Tibial nerve (tissue), 4 donors: ENCODE measurements at places on chromosomes 3 and 15. TPM values are rescaled to one million over a fixed set of nuclear protein-coding genes. Genes with fewer than 3 reads are reported as not detected.

DNA sequence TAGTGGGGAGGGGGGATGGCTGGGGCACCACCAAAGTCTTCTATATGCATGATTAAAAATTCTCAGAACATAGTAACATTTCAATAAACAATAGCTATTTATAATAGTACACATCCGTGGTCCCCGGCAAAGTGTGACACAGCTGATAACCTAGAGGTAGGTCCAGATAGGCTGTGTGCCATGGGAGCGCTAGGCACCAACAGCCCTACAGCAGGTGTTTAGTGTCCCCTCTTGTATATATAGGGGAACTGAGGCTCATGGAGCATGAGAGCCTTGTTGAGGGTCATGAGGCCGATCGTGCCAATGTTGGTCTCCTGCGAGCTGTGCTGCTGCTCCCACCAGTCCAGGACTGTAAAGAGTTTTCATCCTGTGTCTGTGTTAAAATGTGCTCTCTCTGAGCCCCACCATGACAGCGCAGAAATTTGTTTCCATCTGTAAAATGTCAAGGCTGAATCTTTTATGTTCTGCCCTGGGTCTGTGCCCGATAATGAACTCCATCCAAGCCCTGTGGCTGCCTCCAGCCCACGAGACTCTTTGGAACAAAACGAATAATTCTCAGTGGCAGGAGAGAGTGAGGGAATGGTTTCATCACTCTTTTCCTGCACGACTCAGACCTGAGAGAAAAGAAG is 14.5 kb downstream of the TMEM158 start:
- DNase-seq: no peak

GRCh38 chr15:82871832-82872484 is 62.5 kb downstream of the WHAMM start:
- no peak for DNase-seq

The GPR171 gene
- total RNA-seq: not detected

The TOMM70 gene
- total RNA-seq: 32.7 TPM

The PSTPIP1 gene
- 54.6 TPM for total RNA-seq

The CHRNA7 gene
- total RNA-seq: 0.20 TPM

The GABRG3 gene
- not detected for total RNA-seq

The DUSP7 gene
- total RNA-seq: 15.0 TPM

GRCh38 chr15:92705764-92706163 is 50.2 kb upstream of the FAM174B start:
- no peak for DNase-seq

- no peak for DNase-seq
These were observed 252.2 kb upstream of the TBL1XR1 start for GRCh38 chr3:177449360-177450006.

GRCh38 chr3:30199096-30199759 is 407.2 kb upstream of the TGFBR2 start:
- peak; percentile 90 for DNase-seq

DNA sequence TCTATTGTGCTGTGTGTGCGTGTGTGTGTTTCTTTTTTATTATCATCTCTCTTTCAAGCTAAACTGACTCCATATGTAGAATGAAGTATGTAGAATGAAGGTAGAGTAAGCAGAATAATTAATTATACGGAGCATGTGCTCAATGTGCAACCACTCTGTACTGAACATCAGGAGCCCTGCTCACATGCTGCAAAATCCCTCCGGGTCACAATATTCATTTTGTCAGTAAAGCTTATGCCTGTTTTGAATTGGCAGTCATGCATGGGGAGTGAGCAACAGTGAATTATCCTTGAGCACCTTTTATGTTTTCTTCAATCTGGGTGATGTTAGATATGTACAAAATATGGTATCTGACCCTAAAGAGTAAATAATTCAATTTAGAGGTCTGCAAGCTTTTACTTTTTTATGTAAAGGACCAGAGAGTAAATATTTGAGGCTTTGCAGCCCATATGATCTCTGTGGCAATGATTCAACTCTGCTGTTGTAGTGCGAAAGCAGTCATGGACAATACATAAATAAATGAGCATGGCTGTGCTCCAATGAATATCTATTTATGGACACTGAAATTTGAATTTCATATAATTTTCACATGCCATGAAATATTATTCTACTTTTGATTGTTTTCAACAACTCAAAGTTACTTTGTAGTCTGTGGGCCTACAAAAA is 199.9 kb downstream of the VGLL3 start:
- no peak for DNase-seq

The SIDT1 gene
- total RNA-seq: 6.8 TPM

GRCh38 chr15:22942306-22942855 is 37.8 kb downstream of the CYFIP1 start:
- DNase-seq: no peak

DNA sequence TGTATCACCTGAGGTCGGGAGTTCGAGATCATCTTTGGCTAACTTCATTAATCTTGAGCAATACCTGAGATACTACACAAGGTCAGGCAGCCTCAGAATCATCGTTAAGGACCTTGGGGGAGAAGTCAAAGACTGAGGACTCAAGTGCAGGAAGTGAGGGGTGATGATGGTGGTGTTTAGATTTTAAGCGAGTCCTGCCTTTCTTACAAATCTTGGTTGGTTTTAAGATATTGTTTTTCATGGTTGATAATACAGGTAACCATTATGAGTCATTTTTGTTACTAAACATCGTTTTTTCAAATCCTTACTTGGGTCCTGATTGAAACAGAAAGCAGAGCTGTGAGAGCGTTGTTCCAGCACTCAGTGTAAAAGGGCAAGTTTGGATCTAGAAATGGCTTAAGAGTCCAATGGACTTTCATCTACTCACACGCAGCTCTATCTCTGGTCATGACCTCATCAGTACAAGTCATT is 4.1 kb downstream of the RASGRP1 start:
- no peak for DNase-seq

- DNase-seq: no peak
These were observed 82.8 kb downstream of the PLXNA1 start for GRCh38 chr3:127065561-127066290.

The EPHA3 gene
- total RNA-seq: 20.1 TPM

DNA sequence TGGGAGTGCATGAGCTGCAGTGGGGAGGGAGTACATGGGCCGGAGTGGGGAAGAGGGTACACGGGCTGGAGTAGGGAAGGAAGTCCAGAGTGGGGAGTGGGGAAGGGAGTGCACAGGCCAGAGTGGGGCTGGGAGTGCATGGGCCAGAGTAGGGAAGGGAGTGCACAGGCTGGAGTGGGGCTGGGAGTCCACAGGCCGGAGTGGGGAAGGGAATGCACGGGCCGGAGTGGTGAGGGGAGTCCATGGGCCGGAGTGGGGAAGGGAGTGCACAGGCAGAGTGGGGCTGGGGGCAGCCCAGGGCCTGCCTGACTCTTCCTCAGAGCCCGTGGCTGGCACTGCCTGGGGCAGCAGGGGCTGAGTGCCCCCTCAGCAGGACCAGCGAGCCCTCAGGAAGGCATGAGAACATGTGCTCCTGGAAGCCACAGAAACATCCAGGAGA is 40.7 kb downstream of the KLF15 start:
- DNase-seq: no peak

DNA sequence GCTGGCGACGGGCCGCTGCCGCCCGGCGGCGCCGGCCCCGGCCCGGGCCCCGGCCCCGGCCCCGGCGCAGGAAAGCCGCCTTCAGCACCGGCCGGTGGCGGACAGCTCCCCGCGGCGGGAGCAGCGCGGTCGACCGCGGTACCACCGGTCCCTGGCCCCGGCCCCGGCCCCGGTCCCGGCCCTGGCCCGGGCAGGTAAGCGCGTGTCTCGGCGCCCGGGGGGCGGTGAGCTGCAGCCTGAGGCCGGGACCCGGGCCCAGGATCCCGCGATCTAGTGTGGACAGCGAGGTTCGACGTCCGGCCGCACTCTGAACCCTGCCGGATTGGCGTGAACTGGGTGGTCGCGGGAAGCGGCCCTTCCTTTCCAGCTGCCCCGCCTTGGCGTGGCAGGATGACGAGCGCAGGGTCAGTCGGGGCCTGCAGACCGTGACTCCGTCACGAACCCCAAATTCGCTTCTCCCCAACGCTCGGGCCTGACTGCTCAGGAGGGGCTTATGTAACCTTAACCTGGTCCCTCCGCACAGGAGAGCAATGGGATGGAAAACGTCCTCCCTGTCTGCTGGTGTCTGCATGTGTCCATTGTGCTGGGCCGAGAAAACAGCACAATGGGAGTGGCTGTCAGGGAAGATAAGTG is 472 bp downstream of the BSN start:
- DNase-seq: no peak

DNA sequence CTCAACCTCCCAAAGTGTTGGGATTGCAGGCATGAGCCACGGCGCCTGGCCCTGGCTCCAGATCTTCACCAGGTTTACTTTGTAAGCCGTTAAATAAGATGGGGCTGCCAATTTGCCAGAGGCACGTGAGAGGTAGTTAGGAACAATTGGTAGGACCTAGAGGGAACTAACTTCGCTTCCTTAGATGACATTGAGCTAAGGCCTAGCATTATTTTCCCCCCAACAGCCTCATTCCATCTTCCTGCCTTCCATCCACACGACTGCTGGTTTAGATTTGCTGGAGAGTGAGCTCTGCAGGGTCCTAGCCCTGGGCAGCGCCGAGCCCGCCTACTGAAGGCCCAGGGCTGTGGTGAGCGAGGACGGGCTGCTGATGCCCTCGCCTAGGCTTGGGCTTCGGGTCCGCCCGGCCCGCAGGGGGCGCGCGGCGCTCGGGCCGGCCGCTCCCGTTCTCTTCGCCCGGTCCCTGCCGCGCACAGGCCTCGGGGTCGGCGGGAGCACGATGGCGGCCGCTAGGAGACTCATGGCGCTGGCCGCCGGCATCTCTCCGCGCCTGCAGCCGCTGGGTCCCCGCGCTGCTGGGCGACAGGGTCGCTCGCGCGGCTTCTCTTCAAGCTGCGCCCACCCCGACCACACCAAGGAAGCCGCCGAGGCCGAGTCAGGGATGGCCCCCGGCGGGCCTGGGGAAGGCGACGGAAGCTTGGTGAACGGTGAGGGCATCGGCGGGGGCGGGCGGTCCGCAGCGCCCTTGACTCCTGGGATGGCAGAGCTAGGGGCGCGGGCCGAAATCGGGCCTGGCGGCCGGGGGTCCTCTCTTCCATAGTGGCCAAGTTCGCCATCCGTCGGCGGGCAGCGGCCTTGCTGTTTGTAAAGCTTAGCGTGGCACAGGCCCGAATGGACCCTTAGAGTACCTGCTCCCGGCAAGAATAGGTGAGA is 21.9 kb downstream of the DHX30 start:
- DNase-seq: peak; percentile 57

GRCh38 chr3:128196647-128197046 is 43.4 kb downstream of the EEFSEC start:
- DNase-seq: no peak

The NOX5 gene
- total RNA-seq: 0.21 TPM

DNA sequence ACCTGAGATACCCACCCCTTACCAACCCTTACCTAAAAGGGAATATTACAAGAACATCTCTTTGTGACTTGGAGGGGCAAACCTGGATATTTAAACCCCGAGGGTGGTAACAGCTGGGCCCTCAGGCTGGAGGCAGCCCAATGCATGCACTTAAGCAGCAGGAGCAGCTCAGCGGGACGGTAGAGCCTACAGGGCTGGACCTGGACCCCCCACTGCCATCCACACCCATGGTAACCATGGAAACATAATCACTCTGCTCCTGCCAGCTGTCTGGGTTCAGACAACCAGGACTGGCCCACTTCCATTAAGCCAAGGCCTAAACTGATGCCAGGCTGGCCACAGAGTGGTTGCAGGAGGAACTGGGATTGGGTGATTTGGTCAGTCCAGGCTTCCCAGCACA is 52.8 kb downstream of the ETFA start:
- DNase-seq: no peak

GRCh38 chr3:32757618-32758374 is 60.0 kb upstream of the TRIM71 start:
- DNase-seq: no peak

GRCh38 chr3:76352511-76353284 is 567.3 kb upstream of the ZNF717 start:
- no peak for DNase-seq

DNA sequence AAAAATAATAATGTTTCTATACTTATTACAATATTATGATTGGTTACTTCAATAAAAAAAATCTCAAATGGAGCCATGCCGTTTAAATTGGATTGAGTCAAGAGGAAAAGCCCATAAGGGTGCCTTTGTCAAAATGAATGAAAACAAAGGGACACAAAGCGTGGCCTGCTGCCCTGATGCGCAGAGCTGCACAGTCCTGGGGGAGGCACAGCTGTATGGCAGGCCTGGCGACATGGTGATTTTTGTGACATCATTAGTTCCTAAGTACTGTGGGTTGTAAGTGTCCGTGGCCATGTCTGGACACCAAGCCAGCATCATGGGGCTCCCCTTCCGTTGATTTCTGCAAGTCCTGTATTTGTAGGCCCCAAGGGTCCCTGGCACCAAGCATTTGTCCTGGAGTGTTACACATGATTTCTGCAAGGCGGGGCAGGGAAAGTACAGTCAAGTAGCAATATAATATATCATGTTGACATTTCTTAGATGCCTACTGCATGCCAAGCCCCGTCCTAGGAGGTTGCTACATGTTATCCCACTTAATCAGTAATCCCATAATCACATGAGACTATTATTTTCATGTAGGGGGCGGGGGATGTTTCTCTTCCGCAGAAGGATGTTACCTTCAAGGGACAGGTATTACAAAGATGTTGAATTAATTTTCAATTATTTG is 59.7 kb downstream of the GHSR start:
- DNase-seq: no peak

- DNase-seq: no peak
These were observed 187.1 kb upstream of the PROK2 start for GRCh38 chr3:71972031-71972430.

The FGD5 gene
- total RNA-seq: 35.8 TPM

The STARD5 gene
- total RNA-seq: 6.3 TPM

The PPP1R14D gene
- not detected for total RNA-seq

- DNase-seq: no peak
These were observed 38.0 kb downstream of the APBA2 start for GRCh38 chr15:28923726-28924280.

- no peak for DNase-seq
These were observed 223.9 kb upstream of the NR2F2 start for GRCh38 chr15:96106628-96107027.

The SLC51B gene
- total RNA-seq: not detected

The SLC38A3 gene
- 8.1 TPM for total RNA-seq

The P2RY13 gene
- total RNA-seq: 0.20 TPM

- DNase-seq: no peak
These were observed 134.7 kb downstream of the NR2E3 start for GRCh38 chr15:71945012-71945411.

DNA sequence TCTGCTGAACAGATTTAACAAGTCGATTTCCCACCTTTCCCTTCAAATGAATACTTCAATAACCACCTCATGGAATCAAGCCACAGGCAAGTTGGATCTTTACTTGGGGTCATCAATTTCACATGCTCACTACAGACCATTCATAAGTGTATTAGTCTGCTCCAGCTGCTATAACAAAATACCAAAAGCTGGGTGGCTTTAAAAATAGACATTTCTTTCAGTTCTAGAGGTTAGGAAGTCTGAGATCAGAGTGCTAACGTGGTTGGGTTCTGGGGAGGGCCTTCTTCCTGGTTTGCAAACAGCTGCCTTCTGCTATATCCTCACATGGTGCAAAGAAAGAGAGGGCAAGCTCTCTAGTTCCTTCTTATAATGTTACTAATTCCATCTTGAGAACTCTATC is 5.1 kb downstream of the GPR176 start:
- no peak for DNase-seq

GRCh38 chr15:92111291-92111690 is 257.8 kb downstream of the SLCO3A1 start:
- DNase-seq: no peak
